Stimulated activated CD8-positive, alpha-beta memory T cell treated with anti-CD3 and anti-CD28 coated beads, Interleukin-15, amount 100 ng/mL, for 24 hours (primary cell): ENCODE measurements at places on chromosomes 4 and X.
A peak's percentile ranks its signal among the peaks of the same experiment; 100 is the strongest.

- DNase-seq, result no peak
Observed at GRCh38 chr4:157312702-157313101, 92.2 kb downstream of the GRIA2 start.

DNA sequence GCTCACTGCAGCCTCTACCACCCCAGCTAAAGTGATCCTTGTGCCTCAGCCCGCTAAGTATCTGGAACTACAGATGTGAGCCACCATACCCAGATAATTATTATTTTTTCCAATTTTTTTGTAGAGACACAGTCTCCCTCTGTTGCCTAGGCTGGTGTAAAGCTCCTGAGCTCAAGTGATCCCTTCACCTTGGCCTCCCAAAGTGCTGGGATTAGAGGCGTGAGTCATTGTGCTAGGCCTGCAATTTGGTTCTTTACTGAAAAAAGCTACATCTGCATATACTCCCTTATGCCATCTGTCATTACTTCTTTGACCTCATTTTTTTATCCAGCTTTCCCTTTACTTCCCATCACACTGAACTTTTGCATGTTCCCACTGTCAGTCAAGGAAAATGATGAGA is 2012.4 kb upstream of the IGFBP7 start:
- no peak for DNase-seq

GRCh38 chr4:181908168-181908567 is 335.0 kb upstream of the TENM3 start:
- no peak for DNase-seq

DNA sequence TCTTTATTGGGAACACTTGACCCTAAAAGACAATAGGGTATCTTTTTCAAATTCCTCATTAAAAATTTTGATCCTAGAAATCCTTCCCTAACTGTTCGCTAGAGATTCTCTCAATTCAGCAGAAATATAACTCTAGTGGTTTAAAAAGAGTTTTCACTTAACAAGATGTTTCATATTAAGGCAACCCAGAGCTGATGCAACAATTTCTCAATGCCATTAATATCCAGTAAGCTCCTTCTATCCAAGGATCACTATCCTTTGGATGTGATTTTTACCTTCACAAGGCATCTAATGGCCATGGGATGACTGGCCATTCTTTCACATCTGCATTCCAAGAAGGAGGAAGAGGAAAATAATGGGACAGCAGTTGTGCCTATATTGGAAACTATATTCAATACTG is 183.4 kb downstream of the ANKRD50 start:
- DNase-seq, result no peak

DNA sequence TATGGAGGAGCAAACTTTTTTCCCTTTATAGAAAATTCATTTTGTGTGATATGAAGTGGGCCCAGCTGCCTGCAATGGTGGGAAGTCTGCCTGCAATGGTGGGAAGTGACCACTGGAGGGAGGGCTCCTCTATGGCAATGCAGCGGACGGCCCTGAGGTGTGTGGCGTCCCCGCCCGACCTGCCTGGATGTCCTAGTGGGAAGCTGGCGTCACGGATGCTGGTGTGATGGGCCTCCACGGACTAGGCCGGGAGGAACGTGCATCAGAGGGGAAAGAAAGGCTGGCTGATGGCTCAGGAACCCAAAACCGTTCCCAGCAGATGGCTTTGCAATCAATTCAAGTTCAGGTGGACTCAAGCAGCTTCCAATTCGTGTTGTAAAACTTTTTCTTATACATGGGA is 177.9 kb downstream of the AFAP1 start:
- DNase-seq, result peak; percentile 14

- DNase-seq, result no peak
Observed at GRCh38 chr4:65457011-65457410, 213.3 kb downstream of the EPHA5 start.

- no peak for DNase-seq
Observed at GRCh38 chr4:187283201-187283955, 559.7 kb upstream of the FAT1 start.

DNA sequence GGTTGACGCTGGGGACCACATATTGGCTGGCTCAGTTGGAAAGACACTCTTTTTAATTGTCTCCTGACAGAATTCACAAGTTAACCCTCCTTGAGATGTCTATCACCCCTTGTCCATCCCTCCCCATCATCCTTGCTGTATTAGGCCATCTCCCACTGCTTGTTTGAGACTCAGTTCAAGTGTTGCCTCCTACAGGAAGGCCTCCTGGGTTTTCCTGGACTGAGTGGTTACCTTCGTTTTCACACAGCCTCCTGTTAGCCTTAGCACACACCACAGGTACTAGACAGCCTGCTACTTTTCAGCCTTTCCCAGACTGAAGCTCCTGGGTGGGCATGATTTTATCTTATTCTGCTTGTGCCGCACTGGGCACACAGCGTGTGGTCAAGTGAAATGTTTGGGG is 145.3 kb upstream of the STX18 start:
- no peak for DNase-seq

DNA sequence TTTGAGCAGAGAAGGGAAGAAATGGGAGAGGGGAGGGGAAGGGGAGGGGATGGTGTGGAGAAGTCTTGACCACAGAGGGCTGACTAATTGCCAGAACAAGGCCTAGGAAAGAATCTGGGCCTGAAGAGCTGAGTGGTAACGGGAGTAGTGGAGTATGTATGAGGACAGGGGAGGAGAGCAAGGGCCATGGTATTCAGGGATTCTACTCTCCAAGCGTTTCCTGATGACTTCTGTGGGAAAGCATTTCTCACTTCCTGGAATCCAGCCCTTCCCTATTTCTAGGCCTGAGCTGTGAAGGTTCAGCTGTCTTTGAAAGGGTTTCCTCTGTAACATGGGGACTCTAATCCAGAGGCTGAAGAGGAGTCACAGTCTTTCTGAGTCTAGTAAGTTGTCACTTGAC is 19.7 kb upstream of the SOX3 start:
- no peak for DNase-seq

DNA sequence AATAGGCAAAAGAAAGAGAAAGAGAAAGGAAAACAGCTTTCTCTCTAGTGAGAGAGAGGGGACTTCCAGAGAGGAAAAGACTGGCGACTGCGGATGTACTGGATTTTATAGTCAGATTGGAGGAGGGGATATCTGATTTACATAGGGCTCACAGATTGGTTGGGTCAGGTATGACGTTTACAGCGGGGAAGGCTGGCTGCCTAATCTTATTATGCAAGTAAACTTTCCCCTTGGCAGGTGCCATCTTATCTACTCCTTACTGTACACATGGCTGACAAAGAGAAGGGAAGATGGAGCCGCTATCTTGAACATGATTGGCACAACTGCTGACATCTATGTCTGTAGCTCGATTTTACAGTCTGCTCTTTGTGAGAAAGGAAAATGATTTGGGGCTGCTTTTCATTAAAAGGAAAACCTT is 25.4 kb downstream of the RBPJ start:
- no peak for DNase-seq

GRCh38 chr4:76733068-76733771 is 164.7 kb downstream of the SOWAHB start:
- no peak for DNase-seq

DNA sequence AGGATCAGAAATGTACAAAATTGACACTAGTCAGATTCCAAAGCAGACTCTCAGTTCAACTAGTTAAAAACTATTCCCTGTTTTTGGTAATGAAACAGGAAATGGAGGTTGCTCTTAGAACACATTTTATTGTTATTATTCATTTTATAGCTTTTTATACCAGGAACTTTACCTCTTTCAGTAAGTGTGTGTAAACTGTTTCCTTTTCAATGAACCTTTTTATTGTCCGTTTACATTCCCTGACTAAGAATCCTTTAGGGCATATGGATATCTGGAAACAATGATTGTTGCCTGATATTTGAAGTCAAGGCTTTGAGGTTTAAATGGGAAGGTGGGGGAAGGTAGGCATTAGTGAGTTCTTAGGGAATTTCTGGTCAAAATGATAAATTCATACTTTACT is 1511.4 kb downstream of the ADGRL3 start:
- DNase-seq, result no peak

DNA sequence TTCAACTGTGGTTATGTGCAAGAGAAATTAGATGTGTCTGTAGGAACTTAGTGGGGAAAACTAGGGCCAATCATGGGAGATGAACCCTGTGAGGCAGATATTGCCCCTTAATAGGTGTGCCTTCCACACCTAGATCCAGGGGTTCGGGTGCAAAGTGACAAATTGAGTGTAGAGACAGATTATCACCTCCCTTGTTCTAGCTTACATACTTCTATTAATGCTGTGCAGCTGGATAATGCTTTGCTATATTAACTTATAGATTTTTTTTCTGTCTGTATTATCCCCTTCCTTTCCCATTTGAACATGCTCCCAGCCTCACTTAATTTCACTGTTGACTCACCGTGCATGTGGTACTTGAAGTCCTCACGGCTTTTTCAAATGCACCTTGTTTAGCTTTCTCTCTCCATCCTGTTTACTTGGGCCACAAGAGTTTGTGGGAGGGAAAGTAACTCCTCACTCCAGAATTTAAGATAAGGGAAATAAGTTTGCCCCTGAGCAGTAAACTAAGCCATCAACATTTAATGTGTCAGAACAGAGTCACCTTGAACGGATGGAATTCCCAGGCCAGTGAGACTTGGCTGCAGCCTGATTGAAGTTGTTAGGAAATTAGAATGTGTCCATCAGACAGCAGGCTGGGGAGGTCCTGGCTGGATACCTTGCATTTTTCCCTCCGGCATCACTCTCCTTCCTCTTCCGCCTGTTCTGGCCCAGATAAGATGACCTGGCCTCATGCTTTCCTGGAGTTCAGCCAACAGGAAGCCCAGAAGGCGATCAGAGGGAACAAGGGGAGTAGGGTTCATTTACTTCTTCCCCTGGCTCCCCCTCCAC is 478.4 kb downstream of the BCOR start:
- DNase-seq, result no peak

DNA sequence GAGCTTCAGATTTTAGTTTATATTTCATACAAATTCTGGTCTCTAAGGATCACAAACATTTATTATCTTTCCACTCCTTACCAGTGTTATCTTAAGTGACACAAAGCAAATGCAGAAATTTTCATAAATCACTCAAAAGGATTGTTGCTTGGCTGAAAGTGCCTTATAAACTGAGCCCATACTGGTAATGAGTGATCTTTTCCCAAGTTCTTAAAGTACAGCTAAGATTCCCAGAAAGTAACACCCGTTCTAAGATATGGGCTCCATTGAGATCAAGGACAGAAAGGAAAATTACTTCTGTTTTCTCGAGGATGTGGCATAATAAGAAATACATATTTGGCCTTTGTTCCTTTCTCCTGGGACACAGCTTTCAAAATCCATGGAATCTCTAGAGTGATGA is 313.7 kb downstream of the ARHGAP24 start:
- no peak for DNase-seq

DNA sequence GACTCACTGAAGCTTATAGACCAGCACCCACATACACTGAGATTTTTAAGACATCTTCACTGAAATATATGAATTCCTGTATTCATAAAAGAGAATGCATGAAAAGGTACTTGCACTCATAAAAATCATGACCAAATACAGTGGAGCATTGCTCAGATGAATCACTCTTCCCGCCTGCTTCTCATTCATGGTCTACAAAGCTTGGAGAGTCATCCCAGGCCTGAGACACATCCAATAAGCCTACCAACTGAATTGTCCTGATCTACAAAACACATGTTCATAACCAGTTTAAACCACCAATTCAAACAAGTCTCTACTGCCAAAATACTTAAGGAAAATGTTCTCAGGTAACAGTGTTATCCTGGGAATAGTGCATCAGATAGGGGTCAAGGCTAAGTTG is 38.1 kb downstream of the PROM1 start:
- DNase-seq, result no peak

GRCh38 chr4:26152056-26152455 is 168.8 kb upstream of the RBPJ start:
- no peak for DNase-seq

- DNase-seq, result no peak
Observed at GRCh38 chrX:74420196-74421035, 877 bp upstream of the SLC16A2 start.

- no peak for DNase-seq
Observed at GRCh38 chrX:140180585-140180984, 215.3 kb upstream of the CXorf66 start.

GRCh38 chrX:133857640-133858269 is 127.6 kb downstream of the GPC3 start:
- no peak for DNase-seq

- DNase-seq, result no peak
Observed at GRCh38 chr4:849478-850175, 23.7 kb upstream of the CPLX1 start.

DNA sequence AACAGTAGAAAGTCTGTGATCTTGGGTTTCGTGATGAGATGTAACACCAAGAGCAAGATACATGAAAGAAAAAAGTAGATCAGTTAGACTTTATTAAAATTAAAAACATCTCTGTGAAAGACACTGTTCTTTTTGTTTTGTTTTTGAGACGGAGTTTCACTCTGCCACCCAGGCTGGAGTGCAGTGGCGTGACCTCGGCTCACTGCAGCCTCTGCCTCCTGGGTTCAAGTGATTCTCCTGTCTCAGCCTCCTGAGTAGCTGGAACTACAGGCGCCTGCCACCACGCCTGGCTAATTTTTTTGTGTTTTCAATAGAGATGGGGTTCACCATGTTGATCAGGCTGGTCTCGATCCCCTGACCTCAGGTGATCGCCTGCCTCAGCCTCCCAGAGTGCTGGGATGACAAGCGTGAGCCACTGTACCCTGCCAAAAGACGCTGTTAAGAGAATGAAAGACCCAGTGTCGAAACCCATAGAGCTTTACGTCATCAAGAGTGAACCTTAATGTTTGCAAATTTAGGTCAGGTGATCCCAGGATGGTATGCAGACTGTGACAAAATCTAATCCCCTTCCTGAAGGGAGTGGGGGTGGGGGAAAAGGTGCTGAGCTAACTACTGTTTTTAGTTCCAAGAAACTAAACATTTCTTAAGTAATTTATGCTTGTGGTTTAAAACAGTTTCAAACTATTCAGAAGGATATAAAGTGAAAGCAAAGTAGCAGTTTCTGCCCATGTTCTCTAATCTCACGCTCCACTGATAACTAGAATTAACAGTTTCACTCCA is 8.0 kb downstream of the OFD1 start:
- no peak for DNase-seq

- DNase-seq, result no peak
Observed at GRCh38 chrX:18664947-18665346, 7.0 kb downstream of the RS1 start.

- no peak for DNase-seq
Observed at GRCh38 chr4:140090215-140090731, 63.7 kb downstream of the MAML3 start.

DNA sequence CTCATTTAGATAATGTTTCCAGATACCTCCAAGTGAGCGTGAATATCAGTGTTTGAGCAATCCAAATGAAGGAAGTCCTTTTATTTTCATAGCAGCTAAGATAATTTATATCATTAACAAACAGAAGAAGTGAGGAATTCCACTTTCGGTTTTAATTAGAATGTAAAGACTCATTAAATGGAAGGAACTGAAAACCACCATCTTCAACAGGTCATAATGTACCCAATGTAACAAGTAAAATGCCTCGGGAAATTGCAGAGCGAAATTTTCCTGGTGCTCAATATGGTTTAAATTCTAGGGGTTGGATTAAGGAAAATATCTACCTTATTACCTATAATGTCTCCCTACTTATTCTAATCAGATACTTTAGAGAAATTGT is 33.9 kb upstream of the SLC9A7 start:
- no peak for DNase-seq
